ENCODE measurements at places on chromosomes 16 and 17.
A peak's percentile ranks its signal among the peaks of the same experiment; 100 is the strongest.

DNA sequence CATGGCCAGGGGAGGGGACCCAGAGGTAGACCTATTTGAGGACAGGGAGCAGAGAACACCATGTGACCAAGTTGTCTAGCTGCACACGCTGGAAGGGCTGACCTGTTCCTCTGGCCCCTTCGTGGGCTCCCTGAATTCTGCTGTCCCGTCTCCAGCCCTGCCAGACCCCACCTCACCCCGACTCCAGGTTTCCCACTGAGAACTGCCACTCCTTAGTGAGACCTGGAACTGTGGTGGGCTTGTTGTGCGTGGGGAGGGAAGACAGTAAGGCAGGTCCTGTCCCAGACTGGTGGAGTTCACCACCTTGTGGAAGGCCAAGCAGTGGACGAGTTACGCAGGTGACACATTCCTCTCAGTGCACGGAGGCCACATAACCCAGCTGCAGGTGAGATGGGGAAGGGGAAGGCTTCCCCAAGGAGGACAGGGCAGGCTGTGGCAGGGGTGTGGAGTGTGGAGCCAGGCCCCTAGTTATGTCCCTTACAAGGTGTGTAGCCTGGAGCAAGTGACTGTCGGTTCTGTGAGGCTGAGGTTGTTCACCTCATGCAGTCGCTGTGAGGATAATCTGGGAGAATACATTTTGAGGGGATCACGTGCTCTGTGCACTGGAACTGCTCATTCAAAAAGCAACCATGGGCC is 54.7 kb downstream of the USP22 start:
- DNase-seq: no peak

- DNase-seq: no peak
Observed at GRCh38 chr16:1913327-1914083, 4.7 kb downstream of the HS3ST6 start.

DNA sequence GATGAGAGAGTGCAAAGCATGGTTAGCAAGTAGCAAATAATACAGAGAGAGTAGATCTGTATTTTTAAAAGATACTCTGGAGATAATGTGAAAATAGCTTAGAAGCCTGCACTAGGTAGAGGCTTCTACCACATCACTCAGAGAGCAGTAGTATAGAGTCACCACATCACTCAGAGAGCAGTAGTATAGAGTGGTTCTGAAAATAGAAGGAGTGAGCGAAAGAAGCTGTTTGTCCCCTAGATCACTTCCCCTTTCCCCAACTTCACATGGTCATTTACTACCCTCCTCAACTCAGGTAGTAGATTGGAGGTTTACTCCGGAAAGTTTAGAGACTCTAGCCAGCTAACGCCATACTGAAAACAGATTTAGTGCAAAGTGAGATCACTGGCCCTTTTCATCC is 17.1 kb downstream of the DGKE start:
- no peak for DNase-seq

GRCh38 chr17:39100530-39100929 is 50.9 kb downstream of the PLXDC1 start:
- DNase-seq: no peak

- DNase-seq: no peak
Observed at GRCh38 chr16:25092441-25092840, 19.1 kb upstream of the LCMT1 start.

DNA sequence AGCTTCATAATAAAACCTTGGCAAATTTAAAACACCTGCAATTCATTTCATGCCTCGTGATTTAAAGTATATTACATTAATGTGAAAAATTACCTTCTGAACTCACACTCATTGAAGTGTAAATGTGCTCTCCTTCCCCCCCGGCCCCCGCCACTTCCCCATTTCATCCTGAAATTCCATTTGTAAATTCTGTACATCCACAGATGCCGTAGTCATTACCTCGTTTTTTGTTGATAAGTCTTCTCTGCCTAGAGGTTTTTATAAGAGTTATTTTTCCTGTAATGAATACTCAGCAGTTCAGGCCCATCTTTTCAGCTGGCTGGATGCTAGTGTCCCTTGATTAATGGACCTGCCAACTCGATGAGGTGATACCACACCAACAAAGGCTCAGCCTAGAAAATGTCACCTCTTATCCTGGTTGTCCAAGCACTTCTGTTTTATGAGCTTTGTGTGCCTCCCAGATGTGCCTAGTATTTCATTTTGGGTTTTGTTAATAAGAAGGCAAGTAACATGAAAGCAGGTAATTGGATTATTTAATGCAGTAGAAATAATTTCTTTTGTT is 64.8 kb upstream of the KIFC3 start:
- DNase-seq: no peak

- peak; percentile 87 for DNase-seq
Observed at GRCh38 chr16:67659675-67660563, at the start of gene ACD. Gene ACD, minus strand, starts transcription at chr16:67660260. Its CDS starts 40 bp downstream, at chr16:67660220.

DNA sequence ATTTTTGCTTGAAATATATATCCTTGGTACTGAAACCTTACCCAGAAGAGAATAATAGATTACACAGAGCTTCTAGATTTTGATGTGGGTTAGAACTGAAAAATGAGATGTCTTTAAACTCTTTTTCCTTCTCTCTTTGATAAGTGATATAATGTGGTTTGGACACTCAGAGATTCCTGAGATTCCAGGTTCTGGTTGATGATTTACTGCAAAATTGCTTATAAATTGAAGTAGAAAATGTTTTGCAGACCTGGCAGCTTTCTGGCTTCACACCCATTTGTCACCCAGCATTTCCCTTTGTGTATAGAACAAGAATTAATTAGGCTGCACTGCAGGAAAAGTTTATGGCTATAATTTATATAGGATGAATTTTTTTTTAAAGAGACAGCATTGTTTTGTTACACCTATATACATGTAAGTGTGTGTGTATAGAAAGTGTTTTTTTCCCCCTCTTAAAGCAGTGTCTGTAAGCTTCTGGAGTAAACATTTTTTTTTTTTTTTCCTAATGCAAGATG is 23.5 kb downstream of the AATF start:
- DNase-seq: no peak

DNA sequence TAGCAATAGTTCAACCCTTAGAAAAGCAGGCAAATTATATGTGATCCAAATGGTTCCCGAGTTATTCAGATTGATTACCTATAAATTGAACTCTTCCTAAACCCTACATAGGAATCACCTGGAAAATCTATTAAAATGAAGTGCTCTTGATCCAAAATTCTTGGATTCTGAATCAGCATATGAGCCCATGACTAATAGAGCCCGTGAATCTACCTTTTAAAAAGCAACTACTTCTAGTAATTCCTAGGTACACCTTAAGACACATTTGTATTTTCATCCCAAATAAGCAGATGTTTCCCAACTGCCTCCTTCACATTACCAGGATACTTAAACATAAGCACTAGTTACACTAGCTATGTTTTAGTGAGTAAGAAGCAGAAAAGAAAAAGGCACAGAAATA is 1171.0 kb upstream of the GOT2 start:
- no peak for DNase-seq

GRCh38 chr17:71516149-71516548 is 604.7 kb upstream of the SOX9 start:
- DNase-seq: no peak

GRCh38 chr17:43613917-43614316 is 47.8 kb downstream of the MEOX1 start:
- no peak for DNase-seq

GRCh38 chr17:82230609-82231311 is 1.9 kb downstream of the SLC16A3 start:
- no peak for DNase-seq

Measured in activated CD8-positive, alpha-beta memory T cell treated with anti-CD3 and anti-CD28 coated beads for 48 hours (primary cell).